NCI-H82 (cell line): ENCODE measurements at places on chromosomes 5 and 9.

GRCh38 chr5:178589180-178590140 lies 733 bp downstream of the COL23A1 start:
- DNase-seq: peak; percentile 58

DNA sequence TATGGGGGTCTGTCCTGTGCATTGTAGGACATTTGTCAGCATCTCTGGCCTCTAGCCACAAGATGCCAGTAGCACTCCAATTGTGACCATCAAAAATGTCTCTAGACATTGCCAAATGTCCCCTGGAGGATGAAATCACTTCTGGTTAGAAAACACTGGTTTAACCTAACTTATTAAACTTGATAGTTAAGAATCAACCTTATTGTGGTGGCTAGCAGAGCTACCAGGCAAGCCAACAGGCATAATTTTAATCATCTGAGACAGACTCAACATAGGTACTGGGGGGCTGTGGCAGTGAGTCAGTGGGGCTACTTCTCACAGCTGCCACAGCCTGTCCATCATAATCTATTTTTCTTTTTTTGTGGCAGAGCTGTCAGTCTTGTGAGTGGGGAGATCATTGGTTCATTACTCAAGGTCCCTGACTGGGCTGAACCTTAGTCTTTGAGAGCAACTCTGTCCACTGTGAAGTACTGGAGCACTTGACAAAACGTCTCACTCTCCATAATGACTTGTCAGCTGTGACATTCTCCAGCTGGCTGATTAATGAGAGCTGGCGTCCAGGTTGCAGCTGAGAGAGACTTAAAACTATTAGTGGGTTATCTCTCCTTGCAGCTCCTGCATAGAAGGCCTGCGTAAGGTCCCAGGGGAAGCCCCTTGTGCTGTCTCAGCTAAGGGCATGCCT lies 107.9 kb downstream of the DCP2 start:
- DNase-seq: peak; percentile 93

- peak; percentile 9 for DNase-seq
These were observed 171.5 kb upstream of the GNA14 start for GRCh38 chr9:77819657-77820056.

GRCh38 chr9:77589046-77589795 lies 58.9 kb downstream of the GNA14 start:
- no peak for DNase-seq

DNA sequence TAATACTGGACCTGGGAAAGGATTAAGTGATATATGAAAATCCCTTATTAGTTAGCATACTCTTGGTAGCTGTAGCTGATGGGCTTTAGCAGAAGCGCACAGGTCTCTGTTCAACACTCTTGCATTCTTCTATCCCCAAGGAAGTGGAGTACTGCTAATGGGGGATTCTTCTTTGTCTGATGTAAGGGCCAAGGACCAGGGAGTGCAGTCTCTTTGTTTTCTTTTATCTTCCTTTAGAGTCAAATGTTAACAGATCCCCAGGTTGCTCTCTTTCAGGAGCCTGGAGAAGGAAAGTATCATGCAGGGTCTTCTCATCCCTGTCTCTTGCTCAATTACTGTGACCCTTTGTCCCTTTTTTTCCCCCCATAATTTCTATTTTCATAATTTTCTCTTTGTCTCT lies 1146.9 kb upstream of the DMAC1 start:
- no peak for DNase-seq

GRCh38 chr9:20319241-20319640 lies 303.1 kb downstream of the MLLT3 start:
- DNase-seq: no peak

GRCh38 chr9:76433836-76434235 lies 25.1 kb upstream of the GCNT1 start:
- DNase-seq: no peak

DNA sequence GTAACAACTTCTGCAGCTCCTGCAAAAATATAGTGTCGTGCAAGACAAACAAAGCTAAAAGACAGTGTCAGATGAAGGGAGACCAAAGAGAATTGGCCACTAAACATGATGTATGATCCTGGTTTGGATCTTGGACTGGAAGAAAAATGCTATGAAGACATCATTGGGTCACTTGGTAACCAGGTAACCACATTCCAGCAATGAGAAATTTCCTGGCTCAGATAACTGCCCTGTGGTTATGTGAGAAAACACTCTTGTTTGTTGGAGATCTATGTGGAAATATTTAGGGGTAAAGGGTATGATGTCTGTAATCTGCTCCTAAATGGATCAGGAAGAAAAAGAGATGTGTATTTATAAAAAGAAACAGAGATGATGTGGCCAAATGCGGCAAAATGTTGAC lies 45.5 kb upstream of the ANKRD33B start:
- DNase-seq: no peak

DNA sequence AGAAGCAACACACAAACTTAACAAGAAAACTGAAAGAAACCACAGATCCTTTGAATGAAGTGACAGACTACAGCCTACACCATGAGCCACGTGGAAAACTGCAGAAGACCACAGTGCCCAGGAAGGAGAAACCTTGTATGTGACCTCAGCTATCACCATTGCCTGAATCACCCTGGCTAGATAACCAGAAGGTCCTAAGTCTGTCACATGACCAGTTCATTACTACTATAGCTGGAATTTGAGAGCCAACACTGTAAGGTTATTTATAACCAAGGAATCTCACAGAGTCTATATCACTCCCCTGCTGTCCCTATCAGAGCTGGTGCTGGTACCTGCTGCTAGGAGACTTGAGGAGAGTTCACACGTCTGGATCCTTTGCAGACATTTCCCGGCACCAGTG lies 90.3 kb upstream of the FBXL17 start:
- DNase-seq: no peak

GRCh38 chr5:32767948-32768467 lies 56.9 kb downstream of the NPR3 start:
- DNase-seq: no peak

DNA sequence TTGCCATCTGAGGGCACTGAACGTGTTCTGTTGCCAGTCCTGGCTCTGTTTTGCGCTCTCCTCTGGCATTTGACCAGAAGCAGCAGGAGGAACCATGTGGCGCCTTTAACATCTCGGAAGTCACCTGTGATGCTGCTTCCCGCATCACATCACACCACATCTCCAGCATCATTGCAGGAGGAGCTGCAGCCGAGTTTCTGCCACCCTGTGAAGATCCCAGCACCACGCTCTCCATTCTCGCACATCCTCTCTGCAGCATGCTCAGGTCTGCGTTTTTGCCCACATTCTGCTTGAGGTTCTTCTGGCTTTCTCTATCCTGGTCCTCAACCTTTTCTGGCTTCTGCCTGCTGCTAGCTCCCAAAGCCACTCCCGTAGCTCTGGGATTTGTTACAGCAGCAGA lies 11.0 kb upstream of the IRX4 start:
- DNase-seq: no peak

DNA sequence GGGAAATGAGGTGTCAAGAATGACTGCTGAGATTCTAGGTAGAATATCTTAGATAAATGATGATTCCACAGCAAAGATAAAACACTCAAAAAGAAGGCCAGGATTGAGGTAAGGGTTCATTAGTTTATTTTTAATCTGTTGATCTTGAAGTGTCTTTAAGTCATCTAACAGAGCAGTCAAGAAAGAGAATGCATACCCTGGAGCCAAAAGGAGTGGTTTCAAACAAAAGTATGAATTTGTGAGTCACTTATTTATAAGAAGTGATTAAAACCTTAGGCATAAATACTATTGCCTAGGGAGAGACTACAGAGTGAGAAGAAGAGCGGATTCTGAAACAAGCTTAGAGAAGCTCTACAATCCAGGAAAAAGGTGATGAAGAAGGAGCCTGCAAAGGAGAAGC lies 541.0 kb downstream of the DTWD2 start:
- DNase-seq: no peak

DNA sequence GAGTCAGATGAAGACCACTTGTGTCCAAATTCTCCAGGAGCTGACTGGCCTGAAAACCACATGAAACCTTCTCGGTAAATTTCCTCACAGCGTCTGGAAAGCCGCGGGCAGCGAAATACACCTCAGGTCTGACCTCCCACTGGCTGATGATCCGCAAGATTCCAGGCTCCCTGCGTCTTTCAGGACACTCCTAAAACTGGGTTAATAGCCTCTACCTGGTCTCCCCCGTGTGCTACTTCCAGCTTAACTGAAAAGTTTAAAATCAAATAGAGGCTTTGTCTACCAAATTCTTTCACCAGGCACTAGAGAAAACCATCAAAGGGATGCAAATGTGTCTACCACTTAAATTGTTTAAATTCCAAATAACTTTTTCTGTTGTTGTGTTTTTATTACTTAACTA lies 312.6 kb downstream of the DRD1 start:
- DNase-seq: no peak

DNA sequence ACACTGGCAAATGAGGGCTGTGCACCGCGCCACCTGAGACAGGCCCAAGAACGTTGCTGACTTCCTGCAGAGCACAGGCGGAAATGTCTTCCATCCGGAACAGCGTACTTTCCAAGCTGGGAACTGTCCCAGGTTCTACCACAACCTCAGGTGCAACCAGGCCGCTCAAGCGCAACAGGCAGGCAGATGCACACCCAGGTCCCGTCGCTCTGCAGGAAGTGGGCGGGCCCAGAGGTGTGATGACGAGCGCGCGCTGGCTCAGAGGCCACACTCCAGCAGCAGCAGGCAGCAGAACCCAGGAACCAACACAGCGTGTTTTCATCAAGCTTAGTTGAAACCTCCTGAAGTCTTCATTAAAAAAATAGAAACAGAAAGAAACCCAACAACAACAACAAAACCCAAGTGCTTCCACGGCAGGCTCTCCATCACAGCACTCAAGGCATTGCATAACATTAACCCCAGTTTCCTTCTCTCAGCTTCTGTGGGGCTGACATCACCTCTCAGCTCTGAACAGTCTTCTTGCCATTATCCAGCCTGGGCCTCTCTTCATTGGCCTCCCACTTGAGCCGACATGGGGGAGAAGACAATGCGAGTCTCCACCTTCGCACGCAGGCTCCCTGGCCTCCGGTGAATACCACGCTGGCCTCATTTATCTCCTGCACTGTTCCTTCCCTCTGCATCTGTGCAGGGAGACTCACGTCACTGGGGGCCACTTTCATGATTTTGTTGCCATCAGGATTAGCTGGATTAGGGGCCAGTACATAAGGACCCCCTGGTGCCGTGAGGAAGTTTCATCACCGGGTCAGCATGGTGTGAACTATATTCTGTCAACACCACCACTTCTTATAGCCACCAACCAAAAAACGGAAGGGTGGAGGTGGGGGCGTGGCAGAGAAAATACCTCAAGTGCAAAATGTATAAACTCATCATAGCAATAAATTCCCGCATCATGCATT lies 22.1 kb downstream of the PTCH1 start:
- DNase-seq: peak; percentile 82

DNA sequence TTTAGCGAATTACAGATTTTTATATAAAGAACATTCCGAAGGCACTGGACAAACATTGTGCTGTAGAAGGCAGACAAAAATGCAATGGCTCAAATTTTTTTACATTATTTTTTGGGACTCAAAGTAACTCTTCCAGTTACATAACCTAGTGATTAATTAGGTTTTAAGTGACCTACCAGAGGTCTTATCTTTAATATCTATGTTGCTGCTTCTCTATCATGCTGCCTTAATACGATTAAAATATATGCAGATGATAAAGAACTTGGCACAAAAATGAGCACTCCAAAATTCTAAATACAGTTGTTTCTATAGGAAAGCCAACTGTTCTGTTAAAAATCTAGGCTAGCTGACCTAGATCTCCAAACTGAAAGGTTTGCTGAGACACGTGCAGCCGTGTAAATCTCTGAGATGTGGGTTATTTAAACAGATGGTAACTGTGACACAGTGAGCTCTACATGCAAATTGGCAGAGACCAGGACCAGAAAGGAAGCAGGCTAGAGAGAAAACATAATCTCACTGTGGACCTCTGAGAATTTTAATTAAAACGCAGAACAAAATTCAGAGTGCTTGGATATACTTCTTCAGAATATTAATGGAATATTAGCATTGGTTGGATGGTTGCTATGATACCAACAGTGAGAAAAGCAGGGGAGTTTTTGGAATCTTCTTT lies 56.2 kb downstream of the CAMK4 start:
- DNase-seq: peak; percentile 47

DNA sequence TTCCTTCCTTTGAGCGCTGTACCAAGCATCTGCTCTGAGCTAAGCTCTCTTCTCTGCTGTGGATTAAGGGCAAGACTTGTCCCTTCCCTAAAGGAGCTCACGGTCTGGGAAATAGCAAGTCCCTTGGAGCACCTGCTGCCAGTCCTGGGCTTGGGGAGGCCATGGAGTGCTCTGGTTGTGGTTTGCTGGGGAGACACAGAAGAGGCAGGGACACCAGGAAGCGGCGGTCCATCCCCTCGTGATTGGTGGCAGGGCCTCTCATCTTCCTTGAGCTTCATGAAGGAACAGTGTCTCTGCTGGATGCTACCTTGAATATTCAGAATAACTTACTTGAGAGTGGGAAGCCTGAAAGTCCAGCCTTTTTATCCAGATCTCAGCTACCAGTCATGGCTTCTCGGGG lies 35.3 kb downstream of the COL5A1 start:
- DNase-seq: no peak

DNA sequence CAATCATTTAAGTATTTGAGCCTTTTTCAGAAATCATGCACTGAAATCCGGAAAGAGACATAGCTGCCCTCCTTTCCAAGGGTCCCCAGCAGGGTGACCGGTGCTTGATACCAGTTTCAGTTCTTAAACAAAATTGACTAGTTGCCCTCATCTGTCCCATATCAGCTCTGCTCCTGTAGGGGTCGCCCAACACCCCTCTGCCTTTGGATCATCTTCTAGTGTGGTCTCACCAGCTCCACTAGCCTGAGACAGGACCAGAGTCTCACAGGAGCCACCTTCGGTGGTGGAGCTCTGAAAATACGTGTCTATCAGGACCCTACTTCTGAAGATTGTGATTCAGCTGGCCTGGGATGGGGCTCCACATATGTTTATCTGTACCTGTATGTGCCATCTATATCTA lies 428.2 kb downstream of the ENC1 start:
- peak; percentile 34 for DNase-seq

GRCh38 chr9:91315191-91315590 lies 46.5 kb downstream of the AUH start:
- no peak for DNase-seq

DNA sequence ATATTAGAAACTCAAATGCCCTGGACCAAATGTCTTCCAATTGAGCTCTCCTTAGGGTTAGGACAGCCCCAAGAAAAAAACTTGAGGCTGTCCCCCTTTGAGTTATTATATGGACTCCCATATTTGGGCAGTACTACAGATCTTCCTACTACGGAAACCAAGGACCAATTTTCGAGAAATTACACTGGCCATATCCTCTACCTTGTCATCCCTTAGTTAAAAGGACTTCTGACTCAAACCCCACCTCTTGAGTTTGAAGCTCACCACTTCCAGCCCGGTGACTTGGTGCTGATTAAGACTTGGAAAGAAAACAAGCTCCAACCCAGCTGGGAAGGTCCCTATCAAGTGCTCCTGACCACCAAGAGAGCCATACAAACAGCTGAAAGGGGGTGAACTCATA lies 497.0 kb upstream of the GRAMD2B start:
- no peak for DNase-seq

- peak; percentile 47 for DNase-seq
These were observed 16.0 kb downstream of the SLC22A5 start for GRCh38 chr5:132385326-132386105.
